ENCODE measurements at places on chromosomes 1 and 21. TPM values are rescaled to one million over a fixed set of nuclear protein-coding genes. Genes with fewer than 3 reads are reported as not detected.

Gene RIPPLY3
- total RNA-seq = 0.55 TPM

Gene SUSD4
- total RNA-seq = 0.67 TPM

Gene AADACL3
- not detected for total RNA-seq

Gene GPR52
- total RNA-seq = not detected

Gene LCE1D
- not detected for total RNA-seq

Gene RNU1-1
- total RNA-seq = not detected

Gene TMCC2
- 1.5 TPM for total RNA-seq

Gene HSD3B1
- not detected for total RNA-seq

Gene WNT2B
- total RNA-seq = 0.19 TPM

Gene IRF6
- total RNA-seq = 0.21 TPM

Gene GLUL
- total RNA-seq = 30.3 TPM

Gene ANKRD35
- total RNA-seq = 0.07 TPM

Gene IBA57
- total RNA-seq = 2.8 TPM

Gene SLAMF6
- total RNA-seq = not detected

Gene DCST2
- 0.30 TPM for total RNA-seq

Gene KCNE1
- total RNA-seq = not detected

Measured in A549 treated with dexamethasone at 1 μM for 4 hours (cell line).